ENCODE measurements at places on chromosomes 5 and 9. TPM values are rescaled to one million over a fixed set of nuclear protein-coding genes. Genes with fewer than 3 reads are reported as not detected.

The DPYSL3 gene
- polyA plus RNA-seq: 5.2 TPM

The CPLANE1 gene
- 10.0 TPM for polyA plus RNA-seq

The DDX4 gene
- polyA plus RNA-seq: not detected

The GGTA1 gene
- polyA plus RNA-seq: not detected

The SH2D3C gene
- polyA plus RNA-seq: 1.3 TPM

The LHX2 gene
- polyA plus RNA-seq: not detected

The ODF2 gene
- polyA plus RNA-seq: 12.3 TPM

The PCDHB5 gene
- polyA plus RNA-seq: 2.1 TPM

The PSIP1 gene
- 94.4 TPM for polyA plus RNA-seq

The ZNF454 gene
- 1.6 TPM for polyA plus RNA-seq

The BTNL8 gene
- not detected for polyA plus RNA-seq

The RAB3C gene
- polyA plus RNA-seq: 166 TPM

The TAF1L gene
- not detected for polyA plus RNA-seq

The C9orf50 gene
- not detected for polyA plus RNA-seq

The CCDC183 gene
- polyA plus RNA-seq: not detected

The CCDC180 gene
- polyA plus RNA-seq: 2.2 TPM

The SLC22A4 gene
- 2.4 TPM for polyA plus RNA-seq

The PHF24 gene
- polyA plus RNA-seq: 10.5 TPM

The SLC34A3 gene
- not detected for polyA plus RNA-seq

The LCN2 gene
- polyA plus RNA-seq: not detected

The BTNL3 gene
- not detected for polyA plus RNA-seq

The CD14 gene
- 3.2 TPM for polyA plus RNA-seq

The MYOT gene
- 1.7 TPM for polyA plus RNA-seq

The FST gene
- not detected for polyA plus RNA-seq

The SLC4A9 gene
- 0.11 TPM for polyA plus RNA-seq

The TYRP1 gene
- polyA plus RNA-seq: not detected

The TERT gene
- not detected for polyA plus RNA-seq

The PCDHA5 gene
- polyA plus RNA-seq: 6.3 TPM

The NEURL1B gene
- polyA plus RNA-seq: not detected

The QRFP gene
- polyA plus RNA-seq: not detected

The DAB2IP gene
- polyA plus RNA-seq: 0.07 TPM

The BDP1 gene
- polyA plus RNA-seq: 33.8 TPM
